ENCODE measurements at places on chromosomes 13 and 19.

- peak; percentile 74 for ATAC-seq
Observed at GRCh38 chr19:51075998-51076397, 6.7 kb downstream of the KLK14 start.

DNA sequence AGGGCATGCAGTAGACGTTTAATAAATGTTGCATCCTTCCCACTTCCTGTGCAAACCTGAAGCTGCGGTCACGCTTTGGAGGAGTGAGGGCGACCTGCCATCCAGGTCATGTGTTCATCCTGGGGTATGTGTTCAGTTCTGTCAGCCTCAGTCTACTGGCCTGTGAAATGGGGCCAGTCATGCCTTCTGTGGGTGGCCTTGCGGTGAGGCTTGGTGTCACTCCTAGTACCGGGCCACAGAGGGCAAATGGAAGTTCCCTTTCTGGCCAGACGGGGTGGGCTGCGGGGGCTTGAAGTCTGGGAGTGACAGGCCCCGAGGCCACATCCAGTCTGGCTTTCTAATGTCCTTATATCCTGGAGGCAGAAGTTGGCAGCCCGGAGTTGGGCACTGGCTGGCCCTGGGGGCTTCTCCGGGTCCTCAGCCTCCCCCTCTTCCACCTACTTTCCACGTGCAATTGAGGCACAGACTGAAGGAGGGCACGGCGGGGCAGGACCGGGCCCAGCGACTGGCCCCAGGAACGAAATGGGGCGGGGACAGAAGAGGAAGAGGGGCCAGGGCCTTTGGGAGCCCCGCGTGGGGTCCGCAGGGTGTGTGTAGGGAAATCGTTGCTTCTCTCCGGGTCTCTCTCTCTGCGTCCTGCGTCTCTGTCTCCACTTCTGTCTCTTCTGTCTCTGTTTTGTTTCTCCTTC lies 11.1 kb downstream of the PDE4A start:
- no peak for ATAC-seq

DNA sequence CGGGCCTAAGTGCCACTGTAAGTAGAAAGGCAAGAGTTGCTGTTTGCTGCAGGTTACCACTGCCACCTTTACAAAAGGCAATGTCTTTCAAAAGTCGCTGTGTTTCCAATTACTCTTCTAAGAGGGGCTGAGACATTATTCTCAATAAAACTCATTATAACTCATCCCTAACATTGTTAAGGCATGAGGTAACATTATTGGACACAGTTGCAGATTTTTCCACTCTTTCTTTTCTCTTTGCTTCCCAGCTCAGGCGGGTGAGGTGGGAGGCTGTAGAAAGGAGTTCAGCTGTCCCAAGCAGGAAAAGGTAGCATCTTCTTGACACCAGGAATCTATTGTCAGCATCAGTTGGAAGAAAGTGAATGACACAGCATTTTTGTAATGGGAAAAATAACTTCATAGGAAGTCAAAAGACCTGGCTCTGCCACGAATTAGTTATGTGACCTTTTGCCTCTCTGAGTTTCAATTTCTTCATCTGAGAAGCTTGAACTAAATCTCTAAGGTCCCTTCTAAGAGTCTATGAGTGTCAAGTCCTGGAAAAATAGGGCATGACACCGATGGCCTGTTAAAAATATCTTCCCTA lies 2.1 kb upstream of the UBL3 start:
- no peak for ATAC-seq

GRCh38 chr19:35718345-35719041 lies 690 bp downstream of the KMT2B start:
- ATAC-seq: no peak

GRCh38 chr13:48068036-48068435 lies 26.9 kb downstream of the MED4 start:
- ATAC-seq: no peak

GRCh38 chr19:12365236-12366162 lies at the start of gene ZNF442:
Gene ZNF442, minus strand, starts transcription at chr19:12365683. Its CDS starts 2,052 bp downstream, at chr19:12363631.
- ATAC-seq: peak; percentile 99

- peak; percentile 79 for ATAC-seq
Observed at GRCh38 chr19:35513628-35514281, at the start of gene DMKN. Gene DMKN, minus strand, starts transcription at chr19:35513649. Its CDS starts 174 bp downstream, at chr19:35513475.

GRCh38 chr13:107956889-107957288 lies 258.4 kb downstream of the LIG4 start:
- ATAC-seq: no peak

DNA sequence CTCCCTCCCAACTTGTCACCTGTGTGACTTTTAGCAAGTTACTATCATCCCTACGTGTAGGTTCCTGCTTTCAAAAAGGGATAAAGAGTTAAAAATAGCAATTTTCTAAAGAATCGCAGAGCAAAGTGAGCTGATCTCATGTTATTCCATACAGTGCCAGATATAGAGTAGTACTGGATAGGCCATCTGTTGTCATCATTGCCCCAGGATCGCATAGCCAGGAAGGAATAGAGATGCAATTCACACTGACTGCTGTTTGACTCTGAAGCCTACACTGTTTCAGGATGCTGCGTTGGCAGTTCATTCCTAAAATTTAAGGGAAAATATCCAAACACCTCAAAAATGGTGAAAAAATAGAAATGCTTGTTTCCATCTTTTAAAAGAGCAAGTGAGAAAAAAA lies 138.9 kb downstream of the SHISA2 start:
- ATAC-seq: no peak

DNA sequence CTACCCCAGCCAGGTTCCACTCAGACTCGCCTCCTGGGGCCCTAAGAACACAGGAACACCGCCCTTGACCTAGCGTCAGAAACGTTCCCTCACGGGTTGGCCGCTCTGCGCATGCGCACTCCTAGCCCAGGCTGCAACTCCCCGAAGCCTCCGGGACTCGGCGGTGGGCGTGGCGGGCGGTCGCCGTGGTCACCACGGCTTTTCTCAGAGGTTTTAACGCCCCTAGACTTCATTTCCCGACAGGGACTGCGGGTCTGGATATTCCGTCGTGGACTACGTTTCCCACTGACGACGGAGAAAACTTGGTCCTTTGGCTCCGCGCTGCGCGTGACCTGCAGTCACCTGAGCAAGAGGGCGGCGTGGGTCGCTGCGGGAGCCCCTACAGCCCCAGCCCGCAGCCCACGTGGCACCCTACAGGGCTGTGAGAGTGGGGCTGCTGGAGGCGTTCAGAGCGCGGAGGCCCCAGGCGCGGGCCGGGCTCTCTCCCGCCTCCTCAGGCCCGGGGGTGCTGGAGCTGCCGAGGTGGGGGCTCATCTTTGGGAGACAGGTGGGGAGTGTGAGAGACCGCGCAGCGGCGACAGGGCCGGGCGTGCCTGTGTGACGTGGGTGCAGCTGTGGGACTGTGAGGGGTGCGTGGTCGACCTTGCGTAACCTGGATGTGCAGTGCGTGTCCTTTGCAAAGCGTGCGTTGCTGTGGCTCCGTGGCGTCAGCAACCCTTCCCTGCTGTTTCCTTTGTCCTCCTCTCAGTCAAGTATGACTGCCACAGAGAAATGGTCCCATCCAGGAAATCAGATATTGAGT lies 38.0 kb upstream of the ZNF573 start:
- ATAC-seq: peak; percentile 38

DNA sequence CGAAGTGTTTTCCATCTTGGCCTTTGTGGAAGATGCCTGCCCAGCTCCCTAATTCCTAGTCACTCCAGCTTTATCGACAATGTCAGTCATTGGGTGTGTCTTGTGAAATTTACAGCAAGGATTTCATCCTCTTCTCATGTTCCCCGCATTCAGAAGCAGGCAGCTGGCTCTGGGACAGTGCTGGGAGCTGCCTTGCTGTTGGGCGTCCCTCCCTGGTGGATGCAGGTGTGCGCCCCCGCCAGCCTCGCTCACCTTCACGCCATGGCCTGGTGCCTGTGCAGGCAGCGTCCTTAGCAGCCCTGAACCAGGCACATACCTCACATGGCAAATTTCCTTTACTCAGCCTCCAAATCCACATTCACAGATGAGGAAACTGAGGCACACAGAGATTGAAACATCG lies 39.7 kb upstream of the TFDP1 start:
- no peak for ATAC-seq

DNA sequence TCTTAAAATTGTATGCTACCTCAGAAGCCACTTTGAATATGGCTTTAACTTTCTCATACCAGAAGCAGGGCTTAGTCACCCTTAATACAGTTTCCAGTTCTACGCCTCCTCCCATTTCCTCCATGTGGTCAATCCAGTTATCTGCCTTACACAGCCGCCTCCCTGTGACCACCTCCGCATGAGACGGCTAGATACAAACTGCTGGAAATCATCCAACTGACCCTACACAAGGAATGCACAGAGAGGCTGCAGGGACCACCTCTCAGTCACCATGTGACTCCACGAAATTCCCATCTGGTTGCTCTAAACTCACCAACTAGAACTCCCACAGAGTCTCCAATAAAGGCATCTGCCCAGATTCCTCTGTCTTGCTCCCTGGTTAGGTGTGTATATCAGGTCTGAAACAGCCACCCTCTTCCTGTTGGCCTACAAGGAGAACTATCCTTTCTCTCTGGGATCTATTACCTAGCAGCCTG lies 6.8 kb downstream of the ZNF564 start:
- ATAC-seq: peak; percentile 78

- peak; percentile 87 for ATAC-seq
Observed at GRCh38 chr19:34254046-34254697, at the start of gene GARRE1. Gene GARRE1, plus strand, starts transcription at chr19:34254554. Its CDS starts 45,920 bp downstream, at chr19:34300474.

- peak; percentile 81 for ATAC-seq
Observed at GRCh38 chr19:6811906-6812305, 39.4 kb downstream of the VAV1 start.

GRCh38 chr19:14325863-14326262 lies 55.4 kb upstream of the ADGRE5 start:
- no peak for ATAC-seq

DNA sequence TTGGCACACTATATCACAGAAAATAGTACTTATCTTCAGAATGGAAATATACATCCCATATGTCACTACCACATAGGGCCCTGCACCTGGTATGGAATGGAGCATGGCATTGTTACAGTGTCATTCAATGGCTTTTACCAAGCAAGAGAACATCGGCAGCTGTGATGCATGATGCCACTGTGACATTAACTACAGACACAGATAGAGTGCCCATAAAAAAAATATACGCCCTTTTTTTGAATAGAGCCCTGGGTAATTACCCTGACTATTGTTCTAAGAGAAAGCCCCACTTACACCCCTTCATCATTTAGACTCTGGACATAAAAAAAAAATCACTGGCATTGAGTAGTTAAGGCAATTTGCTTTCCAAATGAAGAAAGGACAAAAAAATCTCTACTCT lies 320.3 kb downstream of the DNAJC15 start:
- no peak for ATAC-seq

GRCh38 chr13:75521956-75522355 lies 15.7 kb downstream of the COMMD6 start:
- ATAC-seq: no peak

DNA sequence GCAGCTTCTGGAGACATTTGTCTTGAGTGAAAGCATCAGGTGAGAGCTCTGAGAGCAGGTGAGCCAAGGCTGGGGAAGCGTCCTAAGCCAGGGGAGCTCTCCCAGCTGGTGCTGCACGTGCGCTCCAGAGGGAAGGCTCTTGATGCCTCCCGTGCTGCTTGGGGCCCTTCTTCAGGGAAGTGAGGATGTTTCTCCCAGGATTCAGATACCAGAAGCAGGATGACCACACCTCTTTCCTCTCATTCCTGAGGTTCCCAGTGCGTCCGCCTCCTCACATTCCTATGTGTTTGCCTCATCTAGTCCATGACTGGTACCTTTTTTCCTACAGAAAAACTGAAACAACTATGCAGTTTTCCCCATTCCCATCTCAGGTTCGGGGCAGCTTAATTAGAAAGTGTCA lies 231.0 kb upstream of the IRS2 start:
- no peak for ATAC-seq

GRCh38 chr13:80312012-80312704 lies 28.8 kb downstream of the SPRY2 start:
- ATAC-seq: no peak

DNA sequence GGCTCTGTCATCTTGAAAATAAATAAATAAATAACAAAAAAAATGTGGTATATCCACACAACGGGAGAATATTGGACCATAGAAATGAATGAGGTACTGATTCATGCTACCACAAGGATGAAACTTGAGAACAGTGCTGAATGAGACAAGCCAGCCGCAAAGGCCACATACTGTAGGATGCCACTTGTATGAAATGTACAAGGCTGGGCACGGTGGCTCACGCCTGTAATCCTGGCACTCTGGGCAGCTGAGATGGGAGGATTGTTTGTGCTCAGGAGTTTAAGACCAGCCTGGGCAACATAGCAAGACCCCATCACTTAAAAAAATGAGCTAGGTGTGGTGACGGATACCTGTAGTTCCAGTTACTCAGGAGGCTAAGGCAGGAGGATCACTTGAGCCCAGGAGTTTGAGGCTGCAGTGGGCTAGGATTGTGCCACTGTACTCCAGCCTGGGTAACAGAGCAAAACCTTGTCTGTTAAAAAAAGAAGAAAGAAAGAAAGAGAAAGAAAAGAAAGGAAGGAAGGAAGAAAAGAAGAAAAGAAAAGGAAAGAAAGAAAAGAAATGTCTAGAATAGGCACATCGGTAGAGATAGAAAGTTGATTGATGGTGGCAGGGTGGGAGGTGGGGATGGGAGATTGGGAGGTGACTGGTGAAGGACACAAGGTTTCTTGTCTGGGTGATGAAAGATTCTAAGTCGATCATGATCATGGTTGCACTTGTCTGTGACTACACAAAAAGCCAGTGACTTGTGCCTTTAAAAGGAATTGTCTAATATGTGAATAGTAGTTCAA lies 20.3 kb downstream of the HPN start:
- no peak for ATAC-seq

DNA sequence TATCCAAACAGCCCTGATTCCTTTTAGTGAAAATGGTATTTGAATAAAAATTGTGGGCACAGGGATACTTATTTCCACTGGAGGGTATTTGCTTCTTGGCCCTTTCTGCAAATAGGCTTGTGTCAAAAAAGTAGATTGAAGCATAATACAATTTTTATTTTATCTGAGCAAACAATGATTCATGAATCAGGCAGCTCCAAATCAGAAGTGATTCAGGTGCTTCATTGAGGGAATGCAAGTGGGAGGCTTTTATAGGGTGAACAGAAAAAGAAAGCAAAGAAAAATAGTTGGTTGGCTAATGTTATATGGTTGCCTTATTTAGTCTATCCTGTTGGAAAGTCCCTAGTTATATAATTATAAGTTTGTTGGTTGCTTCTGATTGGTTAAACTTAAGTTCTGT lies 117.9 kb downstream of the ITGBL1 start:
- no peak for ATAC-seq

DNA sequence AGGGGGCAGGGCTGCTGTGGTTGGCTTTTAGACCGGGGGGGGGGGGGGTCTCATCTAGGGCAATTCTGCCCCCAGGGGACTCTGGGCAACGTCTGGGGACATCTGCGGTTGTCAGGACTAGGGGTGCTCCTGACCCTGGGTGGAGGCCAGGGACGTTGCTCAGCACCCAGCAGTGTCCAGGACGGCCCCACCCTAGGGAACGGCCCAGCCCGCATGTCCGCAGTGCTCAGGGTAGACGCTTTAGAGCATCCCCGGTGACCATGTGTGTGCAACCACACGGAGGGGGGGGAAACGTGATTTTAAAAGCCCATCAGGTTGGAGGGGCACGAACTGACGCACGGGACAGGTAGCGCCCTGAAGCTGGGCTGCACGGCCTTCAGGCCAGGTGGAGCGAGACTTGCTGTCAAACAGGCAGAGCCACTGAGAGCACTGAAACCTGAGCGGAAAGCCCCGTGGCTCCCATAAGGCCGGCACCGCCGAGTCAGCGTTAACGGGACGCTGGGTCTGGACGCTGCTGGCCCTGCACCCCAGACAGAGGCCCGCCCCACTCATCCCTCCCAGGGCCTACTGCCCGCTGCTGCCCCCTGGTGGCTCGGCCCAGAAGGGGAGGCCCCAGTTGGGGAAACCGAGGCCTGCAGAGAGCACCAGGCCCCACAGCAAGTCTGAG lies 8.3 kb downstream of the CACTIN start:
- peak; percentile 62 for ATAC-seq

Data from esophagus mucosa (tissue), 1 donor.